ENCODE measurements at places on chromosomes 1 and 21.
A peak's percentile ranks its signal among the peaks of the same experiment; 100 is the strongest.

GRCh38 chr1:43367026-43367903 lies 546 bp downstream of the ELOVL1 start:
- no peak for DNase-seq

- no peak for DNase-seq
Observed at GRCh38 chr1:174018565-174018964, 3.6 kb downstream of the RC3H1 start.

DNA sequence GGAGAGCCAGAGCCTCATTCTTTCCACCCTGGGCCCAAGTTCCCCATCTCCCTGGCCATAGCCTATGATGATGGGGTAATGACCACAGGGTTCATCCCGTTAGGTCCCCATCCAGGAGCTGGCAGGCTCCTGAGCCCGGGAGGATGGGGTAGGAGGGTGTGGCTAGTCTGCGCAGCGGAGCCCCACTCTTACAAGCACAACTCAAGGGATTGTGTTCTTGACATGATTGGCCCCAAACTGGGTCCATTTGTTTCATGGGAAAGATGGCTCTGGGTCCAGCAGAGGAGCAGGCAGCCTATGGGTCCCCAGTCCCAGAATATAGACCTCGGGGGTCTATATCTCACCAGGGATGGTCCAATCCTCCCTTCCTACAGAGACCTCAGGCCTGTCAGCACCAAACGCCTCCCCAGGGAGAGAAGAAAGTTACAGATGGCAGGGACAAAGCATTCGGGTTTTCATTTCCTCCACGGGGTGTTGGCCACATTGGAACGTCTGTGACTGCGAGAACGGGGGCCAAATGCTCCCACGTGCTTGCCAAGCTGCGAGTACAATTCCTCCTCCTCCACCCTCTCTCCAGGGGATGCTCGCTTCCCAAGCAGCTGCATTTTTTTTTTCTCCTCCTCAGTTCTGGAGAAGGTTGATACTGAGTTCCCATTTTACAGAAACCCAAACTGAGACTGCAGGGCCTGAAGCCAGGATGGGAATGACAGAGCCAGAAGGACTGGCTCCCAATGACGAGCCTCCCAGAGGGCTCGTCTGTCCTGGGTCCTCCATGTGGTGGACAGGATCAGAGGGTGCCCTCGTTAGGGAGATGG lies 71.0 kb downstream of the DHRS3 start:
- no peak for DNase-seq

DNA sequence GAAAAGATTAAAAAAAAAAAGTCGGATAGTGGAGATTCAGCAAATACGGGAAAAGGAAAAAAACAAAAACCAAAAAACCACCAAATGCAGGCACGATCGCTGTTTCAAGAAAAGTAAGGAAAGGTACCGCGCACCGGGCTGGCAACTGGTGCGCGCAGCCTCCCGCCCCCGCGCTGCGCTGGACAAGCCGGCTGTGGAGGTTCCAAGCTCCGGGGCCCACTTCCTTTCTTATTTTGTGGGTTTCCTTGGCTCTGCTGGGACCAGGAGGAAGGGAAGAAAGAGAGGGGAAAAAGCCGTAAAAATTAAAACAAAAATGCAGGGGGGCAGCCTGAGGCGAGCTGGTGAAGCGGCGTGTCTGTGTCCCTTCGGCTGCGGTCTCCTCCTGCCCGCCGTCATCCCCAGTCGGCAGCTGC lies 233 bp downstream of the ADAMTS5 start:
- DNase-seq, result no peak

DNA sequence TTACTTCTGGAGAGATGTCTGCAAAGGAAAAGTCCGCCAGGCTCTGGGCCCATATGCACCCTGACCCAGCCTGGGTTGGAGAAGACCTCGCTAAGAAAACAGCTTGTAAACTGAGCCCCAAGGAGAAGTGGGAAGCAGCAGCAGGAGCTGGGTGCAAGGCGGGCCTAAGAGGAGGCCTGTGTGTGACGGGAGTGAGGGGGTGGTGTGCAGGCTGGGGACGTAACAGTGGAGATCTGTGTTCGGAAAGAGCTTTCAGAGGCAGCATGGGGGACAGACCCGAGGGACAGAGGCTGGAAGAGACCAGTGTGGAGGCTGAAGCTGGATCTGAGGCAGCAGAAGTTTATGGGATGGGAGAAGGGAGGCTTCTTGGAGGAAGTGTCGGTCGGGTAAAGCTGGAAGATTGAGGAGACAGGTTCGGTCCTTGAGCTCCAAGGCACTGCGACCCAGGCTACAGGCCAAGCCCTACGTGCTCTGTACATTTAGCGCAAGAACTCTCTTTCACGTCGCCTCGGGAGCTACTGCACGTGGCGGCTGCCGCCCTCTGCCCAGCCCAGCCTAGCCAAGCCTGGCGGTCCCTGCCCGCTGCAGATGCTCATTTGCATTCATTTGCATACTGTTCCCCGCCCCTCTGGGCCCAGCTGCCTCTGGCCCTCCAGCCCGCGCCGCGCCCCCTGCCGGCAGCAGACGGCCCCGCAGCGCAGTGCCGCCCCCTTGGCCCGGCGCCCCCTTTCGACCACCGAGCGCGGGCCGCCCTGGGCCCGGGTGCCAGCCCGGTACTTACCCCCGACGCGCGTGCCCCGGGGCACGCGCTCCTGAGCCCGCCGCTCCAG lies 6.3 kb downstream of the HPCA start:
- peak; percentile 35 for DNase-seq

- no peak for DNase-seq
Observed at GRCh38 chr1:24586970-24587820, 31.3 kb downstream of the NCMAP start.

- DNase-seq, result no peak
Observed at GRCh38 chr1:38872401-38873026, 634 bp downstream of the MYCBP start.

DNA sequence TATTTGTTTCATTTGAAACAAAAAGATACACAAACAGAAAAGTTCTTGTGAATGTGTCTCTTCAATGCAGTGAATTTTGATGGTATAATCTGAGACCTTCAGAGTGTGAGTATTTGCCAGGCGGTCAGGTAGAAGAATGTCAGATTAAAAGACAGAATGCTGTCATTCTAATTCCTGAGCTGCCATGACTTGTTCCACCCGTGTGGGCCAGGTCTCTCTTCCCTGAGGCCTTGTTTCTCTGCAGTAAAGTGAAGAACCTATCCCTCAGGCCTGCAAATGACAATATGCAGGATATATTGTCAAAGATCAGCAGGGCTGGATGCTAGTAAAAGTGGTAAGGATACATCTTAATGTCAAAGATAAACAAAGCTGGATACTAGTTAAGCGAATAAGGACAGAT lies 111.4 kb downstream of the ZP4 start:
- no peak for DNase-seq

- no peak for DNase-seq
Observed at GRCh38 chr1:73765551-73766233, 432.3 kb downstream of the LRRIQ3 start.

GRCh38 chr1:235851939-235852338 lies 14.8 kb downstream of the LYST start:
- no peak for DNase-seq

GRCh38 chr1:28036431-28036830 lies 52.0 kb downstream of the EYA3 start:
- DNase-seq, result no peak

DNA sequence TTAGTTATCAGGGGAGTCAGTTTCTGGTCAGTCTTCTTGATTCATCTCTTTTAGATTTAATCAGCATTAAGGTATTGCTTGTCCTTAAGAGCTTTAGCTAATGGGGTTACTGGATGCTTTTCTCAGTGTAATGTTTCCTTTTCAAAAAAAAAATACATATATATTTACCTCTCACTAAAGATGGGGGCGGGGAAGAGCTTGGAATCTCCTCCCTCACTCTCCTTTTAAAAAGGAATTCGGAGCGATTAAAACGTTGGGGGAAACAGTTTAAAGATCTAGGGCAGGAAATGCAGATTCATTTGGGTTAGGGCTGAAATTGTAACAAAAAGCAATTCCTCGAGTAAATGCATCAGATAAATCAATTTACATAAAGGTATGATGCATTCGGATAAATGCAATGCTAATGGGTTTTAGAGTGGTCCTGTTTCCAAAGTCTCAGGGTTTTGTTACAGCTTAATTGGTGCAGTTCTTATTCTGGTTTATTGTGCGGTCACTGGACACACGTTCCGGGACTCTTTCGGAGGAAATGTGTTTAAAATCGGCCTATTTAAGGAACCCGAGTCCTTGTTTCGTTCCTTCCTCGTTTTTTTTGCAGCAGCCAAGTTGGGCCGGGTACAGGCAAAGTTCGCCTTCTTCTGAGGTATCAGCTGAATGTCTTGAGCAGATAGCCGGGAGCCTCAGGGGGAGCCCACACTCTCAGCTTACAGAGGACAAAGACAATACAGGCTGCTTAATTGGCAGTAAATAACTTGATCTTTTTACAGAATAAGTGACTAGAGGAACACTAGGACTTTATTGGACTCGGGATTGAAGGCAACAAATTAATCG lies 1.6 kb downstream of the LMO4 start:
- no peak for DNase-seq

DNA sequence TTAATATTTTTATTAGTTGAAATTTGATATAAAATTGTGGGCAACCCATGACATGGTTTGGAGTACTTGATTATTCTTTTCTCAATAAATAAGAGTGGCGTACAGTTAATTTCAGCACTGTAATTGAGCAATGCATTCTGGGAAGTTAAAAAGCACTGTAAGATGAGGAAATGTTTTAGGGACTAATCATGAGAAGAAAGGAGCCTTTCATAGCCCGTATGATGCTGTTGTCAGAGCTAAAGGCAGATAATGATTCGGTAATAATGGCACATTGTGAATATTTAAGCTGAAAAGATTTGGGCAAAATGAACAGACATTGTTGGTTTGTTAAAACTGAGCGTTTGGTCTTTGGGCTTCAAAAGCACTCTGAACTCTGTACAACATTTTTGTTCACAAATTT lies 139.3 kb downstream of the NFIA start:
- no peak for DNase-seq

GRCh38 chr1:51101976-51102375 lies at the start of gene C1orf185:
Gene C1orf185 (plus strand): TSS chr1:51102228. CDS start chr1:51102234, 6 bp downstream.
- DNase-seq, result no peak

GRCh38 chr1:198986442-198986841 lies 347.6 kb downstream of the PTPRC start:
- DNase-seq, result no peak

- no peak for DNase-seq
Observed at GRCh38 chr1:6688001-6688400, 13.6 kb downstream of the DNAJC11 start.

- DNase-seq, result no peak
Observed at GRCh38 chr1:151992303-151993083, 1.2 kb downstream of the S100A10 start.

- no peak for DNase-seq
Observed at GRCh38 chr1:203930342-203930741, 68.9 kb downstream of the SNRPE start.

- peak; percentile 30 for DNase-seq
Observed at GRCh38 chr1:37811027-37811655, 3.1 kb upstream of the YRDC start.

- DNase-seq, result no peak
Observed at GRCh38 chr1:98344731-98345130, 316.8 kb upstream of the SNX7 start.

DNA sequence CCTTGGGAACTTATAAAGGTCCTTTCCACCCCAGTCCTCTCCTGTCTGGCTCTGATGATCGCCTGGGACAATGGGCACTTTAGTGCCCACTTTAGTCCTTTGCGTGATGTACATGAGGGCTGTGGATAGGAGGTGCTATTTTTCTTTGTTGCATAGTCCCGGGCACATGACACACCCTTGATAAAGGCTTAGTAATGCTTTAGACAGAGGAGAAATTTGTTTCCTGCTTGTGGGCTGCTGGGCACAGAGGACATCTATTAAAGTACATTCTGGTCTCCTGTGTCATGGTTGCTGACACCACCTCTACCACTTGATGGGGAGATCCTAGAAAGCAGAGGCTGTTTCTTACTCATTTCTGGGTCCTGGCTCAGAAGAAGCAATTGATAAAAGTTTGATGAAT lies 5.4 kb upstream of the KNCN start:
- no peak for DNase-seq

GRCh38 chr1:159900086-159900680 lies at the start of gene CFAP45:
Gene CFAP45 (minus strand): TSS chr1:159900165. CDS start chr1:159900098, 67 bp downstream.
- DNase-seq, result no peak

DNA sequence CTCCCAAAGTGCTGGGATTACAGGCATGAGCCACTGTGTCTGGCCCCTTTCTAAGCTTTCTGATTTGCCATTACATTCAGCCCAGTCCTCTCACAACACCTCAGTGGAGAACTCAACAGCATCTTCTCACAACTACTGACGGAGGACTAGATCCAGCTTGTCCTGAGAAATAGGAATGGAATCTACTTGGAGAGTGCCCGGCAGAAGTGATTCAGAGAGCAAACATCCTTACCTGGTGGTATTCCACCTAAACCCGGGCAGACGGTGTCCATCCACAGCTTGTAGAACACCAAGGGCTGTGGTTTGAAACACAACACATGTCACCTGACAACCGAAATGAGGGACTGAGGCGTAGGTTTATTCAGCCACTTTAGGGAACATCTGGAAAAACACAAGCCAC lies 28.8 kb upstream of the CCSAP start:
- DNase-seq, result no peak

- DNase-seq, result no peak
Observed at GRCh38 chr1:40034869-40035268, 5.7 kb upstream of the CAP1 start.

DNA sequence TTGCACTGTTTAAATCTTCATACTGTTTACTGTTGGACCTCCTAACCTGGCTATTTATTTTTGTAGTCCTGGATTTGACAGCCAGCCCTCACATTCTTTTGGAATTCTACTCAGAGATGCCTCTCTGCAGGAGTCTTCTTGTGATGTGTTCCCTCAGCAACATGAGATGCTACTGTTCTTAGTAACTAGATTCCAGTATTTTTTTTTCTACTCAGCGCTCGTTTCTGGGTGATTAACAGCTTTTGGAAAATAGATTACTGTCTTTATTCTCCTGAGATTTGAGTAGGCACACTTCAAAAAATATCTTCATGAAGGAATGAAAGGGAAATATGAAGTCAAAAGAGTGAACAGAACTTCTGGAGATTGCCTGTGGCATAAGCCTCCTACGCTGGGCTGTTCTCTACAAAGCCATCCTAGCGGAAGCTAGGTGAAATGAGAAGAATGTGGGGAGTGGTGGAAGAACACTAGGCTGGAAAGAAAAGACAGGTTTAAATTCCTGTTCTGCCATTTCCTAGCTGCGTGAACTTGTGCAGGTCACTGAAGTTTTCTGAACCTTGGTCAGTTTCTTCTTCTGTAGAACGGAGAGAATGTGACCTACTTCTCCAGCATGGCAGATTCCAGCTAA lies 75.9 kb downstream of the LRRC8C start:
- no peak for DNase-seq

All from stimulated activated CD4-positive, alpha-beta T cell treated with anti-CD3 and anti-CD28 coated beads, TNF-alpha, amount 100 ng/mL, for 1 hour (primary cell).